ENCODE measurements at places on chromosomes 7 and 10. TPM values are rescaled to one million over a fixed set of nuclear protein-coding genes. Genes with fewer than 3 reads are reported as not detected.

The MEIG1 gene
- 0.75 TPM for total RNA-seq

GRCh38 chr7:3688071-3688470, 387.0 kb downstream of the SDK1 start:
- DNase-seq = no peak
- H3K27ac ChIP-seq = no peak overlapping the region
- no peaks in the 10 kb centered on the region for H3K4me1 ChIP-seq
- no peaks in the 10 kb centered on the region for H3K27me3 ChIP-seq
- H3K4me3 ChIP-seq = no peak overlapping the region

The AOAH gene
- total RNA-seq = 15.4 TPM

DNA sequence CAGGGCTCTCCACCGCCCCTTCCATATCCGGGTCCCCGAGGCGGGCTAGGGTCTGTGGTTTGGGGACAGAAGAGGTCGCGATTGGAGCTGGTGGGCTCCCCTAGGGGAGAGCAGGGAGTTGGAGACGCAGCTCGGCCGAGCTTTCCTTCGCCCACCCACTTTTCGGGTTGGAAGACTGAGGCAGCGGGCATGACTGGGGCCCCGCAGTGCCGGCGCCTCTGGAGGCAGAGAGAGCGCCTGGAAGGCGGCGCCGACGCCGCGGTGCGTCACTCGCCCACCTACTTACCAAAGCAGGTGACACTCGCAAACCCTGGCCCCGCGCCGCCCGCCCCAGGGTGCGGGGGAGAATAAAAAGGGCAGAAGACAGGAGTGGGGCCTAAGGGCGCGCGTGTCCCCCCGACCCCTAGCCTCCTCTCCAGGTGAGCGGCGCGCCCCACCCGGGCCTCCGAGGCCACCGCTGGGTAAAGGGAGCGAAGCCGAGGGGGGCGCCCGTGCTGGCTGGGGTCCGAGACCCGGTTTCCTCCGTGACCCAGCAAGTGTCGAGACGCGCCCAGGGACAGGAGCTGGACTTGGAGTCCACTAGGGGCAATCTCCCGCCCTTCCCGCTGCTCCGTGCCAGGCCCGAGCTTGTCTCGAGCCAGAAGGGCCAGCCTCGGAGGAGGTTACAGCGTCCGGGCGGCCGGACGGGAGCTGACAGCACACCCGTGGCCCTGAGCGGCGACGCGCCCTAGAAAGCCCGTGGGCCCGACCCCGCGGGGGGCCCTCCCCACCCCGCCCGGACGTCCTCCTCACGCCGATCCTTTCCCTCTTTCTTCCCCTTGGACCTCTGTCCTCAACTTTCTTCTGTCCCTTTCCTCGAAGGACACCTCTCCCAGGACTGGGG, 34.4 kb upstream of the GRID1 start:
- peak overlapping the region; percentile 60 for H3K27ac ChIP-seq
- peak overlapping the region; percentile 82 for H3K4me3 ChIP-seq
- DNase-seq = peak; percentile 63

GRCh38 chr7:110336423-110336822, 754.5 kb upstream of the LRRN3 start:
- H3K4me1 ChIP-seq = no peaks in the 10 kb centered on the region
- no peak overlapping the region for H3K4me3 ChIP-seq
- no peak for DNase-seq
- no peaks in the 10 kb centered on the region for H3K36me3 ChIP-seq
- H3K27me3 ChIP-seq = no peaks in the 10 kb centered on the region
- H3K27ac ChIP-seq = no peak overlapping the region

Measured in activated CD4-positive, alpha-beta memory T cell treated with anti-CD3 and anti-CD28 coated beads, Interleukin-2, amount 10 ng/mL, durations not matched to agents 7 days and 5 days (primary cell).